NCI-H1417 treated with DMSO at 0.1 percent for 48 hours (cell line): ENCODE measurements at places on chromosomes 2 and 18.

DNA sequence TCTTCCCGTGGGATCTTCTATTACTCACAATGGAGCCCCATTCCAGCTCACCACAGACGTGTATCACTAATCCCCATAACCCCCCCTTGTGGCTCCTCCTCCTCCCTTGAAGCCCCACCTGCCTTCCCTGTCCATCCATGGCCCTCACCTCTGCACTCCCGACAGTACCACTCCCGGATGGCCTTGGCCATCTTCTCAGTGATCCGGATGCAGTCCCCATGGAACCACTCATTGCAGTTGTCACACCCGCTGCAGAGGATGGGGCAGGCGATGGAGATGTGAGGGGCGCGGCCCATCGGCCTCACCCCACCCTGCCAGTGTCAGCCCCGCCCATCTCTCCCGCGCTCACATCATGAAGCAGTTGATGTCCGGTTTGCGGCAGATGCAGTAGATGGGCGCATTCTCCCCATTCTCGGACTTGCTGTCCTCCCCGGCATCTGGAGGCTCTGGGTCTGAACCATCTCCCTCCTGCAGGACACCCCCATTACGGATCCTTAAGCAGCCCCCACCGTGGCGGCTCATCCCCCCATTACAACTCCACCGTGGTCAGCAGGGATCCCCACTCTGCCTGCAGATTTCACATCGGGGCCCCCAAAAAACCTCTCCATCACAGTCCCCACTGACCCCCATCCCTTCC is 983 bp downstream of the CXXC1 start:
- DNase-seq: no peak

GRCh38 chr2:61454383-61454782 is 16.5 kb downstream of the USP34 start:
- DNase-seq: no peak

- no peak for DNase-seq
Observed at GRCh38 chr2:134459706-134460406, 206.0 kb downstream of the MGAT5 start.

- DNase-seq: no peak
Observed at GRCh38 chr2:222866358-222866960, 5.6 kb downstream of the ACSL3 start.

DNA sequence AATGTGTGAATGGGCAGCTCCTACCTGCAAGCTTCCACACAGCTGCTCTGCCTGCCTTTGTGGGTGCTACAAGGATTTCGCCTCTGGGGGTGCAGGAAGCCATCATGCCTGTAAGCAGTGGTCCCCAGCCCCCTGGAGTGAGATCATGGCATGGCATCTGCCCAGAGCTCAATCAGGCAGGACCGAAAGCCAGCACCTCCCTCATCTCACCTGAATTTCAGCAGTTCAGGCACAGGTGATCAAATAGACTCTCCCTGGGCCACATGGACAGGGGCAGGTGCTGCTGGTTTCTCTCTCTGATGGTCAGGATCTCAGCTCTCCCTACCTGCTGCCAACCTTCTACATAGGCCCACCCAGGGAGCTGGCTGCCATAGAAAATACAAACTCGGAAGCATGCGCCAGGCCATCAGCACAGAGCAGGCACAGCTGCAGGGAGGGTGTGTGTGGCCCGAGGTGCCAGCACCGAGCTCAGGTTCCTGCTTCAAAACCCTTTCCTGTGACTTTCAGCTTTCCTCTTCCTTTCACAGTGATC is 133.2 kb upstream of the ID2 start:
- no peak for DNase-seq

DNA sequence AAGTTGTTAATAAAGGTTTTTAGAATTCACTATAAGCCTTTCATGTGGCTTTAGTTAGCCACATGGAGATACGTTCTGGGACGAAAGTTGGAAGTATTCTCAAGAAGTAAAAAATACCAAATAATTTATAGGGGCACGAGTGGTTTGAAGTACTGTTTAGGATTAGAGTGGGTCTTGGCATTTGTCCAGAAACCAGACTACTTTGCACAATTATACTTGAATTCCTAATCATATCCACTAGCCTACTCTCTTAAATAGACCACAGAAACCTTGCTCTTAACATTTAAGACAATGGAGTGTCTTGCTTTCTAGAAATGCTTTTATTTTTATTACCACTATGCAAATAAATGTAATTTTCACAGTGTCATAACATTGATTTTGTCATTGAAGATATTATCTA is 44.6 kb downstream of the UBE2E3 start:
- DNase-seq: no peak

GRCh38 chr18:61901323-61901986 is 8.6 kb upstream of the RNF152 start:
- DNase-seq: peak; percentile 30

- no peak for DNase-seq
Observed at GRCh38 chr2:110101280-110101844, 14.3 kb downstream of the MALL start.

DNA sequence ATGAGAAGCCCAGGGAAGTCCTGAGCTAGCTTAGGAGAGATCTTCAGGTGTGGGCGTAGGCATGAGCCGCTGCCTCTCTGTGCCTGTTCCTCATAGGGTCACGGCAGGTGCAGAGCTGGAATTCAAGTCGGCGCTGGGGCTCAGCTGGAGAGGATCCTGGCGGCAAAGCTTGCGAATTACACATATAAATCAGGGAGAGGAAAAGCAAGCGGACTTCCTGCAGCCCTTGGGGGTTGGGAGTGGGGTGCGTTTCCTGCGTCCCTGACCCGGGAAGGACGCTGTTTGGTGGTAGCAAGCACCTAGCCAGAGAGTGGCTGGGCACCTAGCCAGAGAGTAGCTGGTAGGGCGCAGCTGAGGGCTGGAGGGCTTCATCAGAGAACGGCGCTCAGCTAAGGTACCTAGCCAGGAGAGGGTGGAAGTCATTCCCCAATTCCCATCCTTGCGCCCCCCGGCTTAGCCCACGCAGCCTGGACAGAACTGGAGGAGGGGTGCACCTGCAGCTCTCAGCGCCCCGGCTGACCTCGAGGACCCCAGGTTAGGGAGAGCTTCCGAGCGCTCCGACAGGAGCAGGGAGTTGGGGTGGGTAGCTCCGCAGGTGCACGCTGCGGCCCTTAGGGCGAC is 459 bp upstream of the EFR3B start:
- peak; percentile 64 for DNase-seq

- DNase-seq: no peak
Observed at GRCh38 chr2:120764991-120765677, 29.5 kb downstream of the GLI2 start.

DNA sequence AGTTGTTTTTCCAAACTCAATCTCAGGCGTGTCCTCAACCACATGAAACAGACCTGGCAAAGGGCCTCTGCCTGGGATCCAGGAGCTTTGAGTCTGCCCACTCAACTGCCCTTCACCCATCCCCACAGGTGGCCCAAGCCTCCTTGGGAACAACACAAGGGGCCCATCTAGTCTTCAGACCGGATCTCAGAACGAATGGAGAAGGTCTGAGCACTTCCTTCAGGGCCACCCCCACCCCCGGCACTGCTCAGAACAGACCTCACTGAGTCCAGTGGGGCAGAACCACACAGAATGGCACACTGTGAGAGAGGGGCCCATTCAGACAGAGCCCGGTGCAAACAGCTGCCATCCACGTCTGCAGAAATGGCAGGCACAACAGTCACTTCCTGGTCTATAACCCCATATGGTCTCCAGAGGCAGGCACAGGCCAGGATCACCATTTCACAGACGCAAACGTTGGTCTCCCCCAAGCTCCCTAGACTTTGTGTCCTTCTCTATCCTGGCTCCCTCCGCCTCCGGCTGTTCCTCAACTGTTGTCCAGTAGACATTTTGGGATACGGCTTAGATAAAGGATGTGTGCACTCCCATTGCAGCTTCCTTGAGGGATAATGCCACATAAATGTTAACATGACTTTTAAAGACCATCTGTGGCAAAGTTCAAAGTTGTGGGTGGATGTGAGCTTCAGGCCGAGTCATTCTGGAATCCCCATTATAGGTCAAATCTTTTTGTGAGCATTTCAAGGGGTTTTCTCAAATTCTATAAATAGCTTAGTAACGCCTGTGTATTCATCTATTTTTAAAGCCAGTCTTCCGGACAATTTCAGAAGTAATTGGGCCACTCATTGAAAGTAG is 149.7 kb downstream of the SMAD7 start:
- DNase-seq: no peak

- no peak for DNase-seq
Observed at GRCh38 chr2:31366733-31367132, 47.8 kb downstream of the XDH start.

DNA sequence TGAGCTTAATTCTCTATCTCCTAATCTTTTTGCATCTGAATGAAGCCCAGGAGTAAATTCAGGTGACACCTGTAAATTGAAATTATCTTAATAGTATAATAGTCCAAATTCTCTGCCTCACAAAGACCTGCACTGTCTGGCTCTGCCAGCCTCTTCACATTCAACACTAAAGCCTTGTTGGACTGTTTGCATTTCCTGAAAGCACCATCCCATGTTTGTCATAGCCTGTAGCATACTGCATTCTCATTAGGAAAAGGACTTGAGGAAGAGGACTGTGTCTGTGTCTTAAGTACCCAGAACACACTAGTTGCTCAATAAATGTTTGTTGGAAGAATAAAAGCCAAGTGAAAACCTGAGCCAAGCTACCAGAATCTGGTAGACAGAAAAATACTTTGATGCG is 42.9 kb upstream of the GRHL1 start:
- no peak for DNase-seq

GRCh38 chr18:45100321-45101105 is 419.8 kb downstream of the SETBP1 start:
- DNase-seq: no peak

DNA sequence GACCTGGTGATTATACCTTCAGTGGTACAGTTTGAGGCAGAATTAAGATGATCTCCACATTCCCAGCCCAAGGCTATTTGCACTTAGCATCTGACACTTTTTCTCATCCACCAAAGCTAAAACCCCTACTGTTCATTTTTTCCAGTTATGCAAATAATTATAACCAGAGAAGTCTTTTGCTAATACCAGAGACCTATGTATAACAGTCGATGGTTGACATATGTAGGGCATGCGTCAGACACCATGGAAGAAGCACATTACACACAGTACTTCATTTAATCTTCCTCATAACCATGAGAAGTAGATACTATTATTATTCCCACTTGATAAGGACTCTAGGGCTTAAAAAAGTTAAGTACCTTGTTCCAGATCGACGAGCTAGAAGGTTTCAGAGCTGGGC is 36.5 kb downstream of the AP1S3 start:
- no peak for DNase-seq

DNA sequence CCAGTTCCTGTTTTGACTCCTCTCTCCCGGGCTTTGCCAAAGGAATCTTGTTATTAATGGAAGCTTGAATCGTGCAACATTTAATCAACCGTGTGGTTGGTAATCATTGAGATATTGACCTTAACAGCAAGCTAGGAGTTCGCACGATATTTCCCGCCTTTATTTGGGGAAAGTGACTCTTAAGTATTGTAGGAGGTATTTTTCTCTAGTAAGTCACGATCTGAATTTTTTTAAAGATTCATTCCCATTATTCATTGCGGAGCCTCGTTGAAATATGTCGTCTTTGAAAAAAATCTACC is 663 bp downstream of the NUP35 start:
- no peak for DNase-seq

DNA sequence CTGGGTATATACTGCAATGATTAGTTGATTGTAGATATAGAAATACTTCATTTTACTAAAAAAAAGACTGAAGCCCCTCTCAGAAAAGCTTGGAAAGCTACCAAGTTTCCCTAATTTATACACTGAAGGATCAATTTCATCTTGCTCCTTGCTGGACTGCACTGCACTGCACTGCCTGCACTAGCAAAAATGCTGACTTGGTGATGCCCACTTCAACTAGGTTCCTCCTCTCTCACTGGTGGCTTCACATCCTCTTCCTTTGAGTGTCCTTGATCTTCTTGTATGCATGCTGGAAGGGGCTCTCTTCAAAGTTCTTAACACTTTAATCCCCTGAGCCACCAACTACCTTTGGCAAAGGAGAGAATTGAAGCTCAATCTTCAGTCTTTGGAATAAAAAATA is 31.7 kb upstream of the ITPRID2 start:
- DNase-seq: no peak

DNA sequence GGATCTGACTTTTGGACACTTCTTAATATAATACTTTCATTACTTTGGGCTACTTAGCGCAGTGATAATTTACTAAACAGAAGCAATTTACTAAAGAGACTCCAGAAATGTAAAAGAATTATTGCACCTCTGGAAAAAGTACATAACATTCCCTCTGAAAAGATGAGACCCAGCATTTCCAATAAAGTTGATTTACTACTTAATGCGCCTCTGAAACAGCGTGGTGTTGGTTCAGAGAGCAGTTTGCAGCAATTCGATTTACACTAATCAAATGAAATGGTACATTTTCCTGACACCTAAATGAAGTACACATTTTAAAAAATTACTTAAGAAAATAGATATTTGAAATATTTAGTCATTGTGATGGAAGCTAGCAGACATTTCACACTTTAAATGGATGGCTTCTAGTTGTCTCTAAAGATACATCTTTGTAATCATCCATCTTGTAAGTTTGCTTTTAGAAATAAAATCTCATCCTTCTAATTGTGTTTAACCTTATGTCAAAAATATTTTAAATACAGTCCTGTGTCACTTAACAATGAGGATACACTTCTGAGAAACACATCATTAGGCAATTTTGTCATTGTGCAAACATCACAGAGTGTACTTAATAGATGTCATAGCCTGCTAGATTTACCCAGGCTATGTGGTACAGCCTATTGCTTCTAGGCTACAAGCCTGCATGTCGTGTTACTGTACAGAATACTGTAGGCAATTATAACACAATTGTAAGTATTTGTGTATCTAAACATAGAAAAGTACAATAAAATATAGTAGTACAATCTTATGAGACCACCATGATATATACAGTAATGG is 284.6 kb upstream of the UBE2E3 start:
- DNase-seq: peak; percentile 84

DNA sequence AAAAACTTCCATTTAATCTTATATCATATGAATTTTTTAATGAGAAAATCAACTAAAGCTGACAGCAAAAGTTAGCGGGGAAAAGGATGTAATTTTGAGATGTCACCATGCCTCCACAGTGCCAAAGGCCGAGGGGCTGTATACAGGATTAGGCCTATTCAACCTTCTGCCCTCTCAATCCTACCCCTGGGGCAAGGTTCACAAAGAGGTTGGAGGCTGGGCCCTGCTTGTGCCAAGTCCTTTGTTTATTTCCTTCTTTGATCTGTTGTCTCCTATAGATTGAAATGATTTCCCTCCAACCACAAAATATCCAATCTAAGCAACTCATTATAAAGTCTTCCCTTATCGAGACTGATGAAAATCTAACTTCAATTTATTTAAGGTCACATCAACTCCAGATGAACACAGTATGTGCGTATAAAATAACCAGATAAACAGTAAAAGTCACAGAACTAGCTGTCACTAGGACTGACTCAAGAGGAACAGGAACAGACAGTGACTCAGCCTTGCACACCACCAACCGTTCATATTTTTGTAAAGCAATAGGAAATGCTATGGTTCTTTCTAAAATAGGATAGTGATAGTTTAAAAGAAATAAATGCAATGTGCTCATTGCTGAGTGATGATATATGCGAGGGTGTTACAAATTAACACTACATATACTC is 95.8 kb downstream of the SLC25A12 start:
- DNase-seq: no peak

GRCh38 chr18:31209041-31209440 is 46.4 kb upstream of the DSC1 start:
- no peak for DNase-seq
